HL-60 (cell line): ENCODE measurements at places on chromosomes 6 and 20.

DNA sequence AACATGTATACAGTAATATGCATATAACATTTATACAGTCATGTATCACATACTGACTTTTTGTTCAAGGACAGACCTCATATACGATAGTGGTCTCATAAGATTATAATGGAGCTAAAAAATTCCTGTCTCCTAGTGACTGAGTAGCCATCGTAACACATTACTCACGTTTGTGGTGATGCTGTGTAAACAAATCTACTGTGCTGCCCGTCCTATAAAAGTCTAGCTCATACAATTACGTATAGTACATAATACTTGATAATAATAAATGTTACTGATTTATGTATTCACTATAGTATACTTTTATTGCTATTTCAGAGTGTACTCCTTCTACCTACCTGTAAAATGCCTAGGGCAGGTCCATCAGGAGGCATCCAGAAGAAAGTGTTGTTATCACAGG, 17.4 kb downstream of the SERAC1 start:
- DNase-seq = no peak

GRCh38 chr6:76774781-76775384, 688.4 kb downstream of the HTR1B start:
- DNase-seq = no peak

DNA sequence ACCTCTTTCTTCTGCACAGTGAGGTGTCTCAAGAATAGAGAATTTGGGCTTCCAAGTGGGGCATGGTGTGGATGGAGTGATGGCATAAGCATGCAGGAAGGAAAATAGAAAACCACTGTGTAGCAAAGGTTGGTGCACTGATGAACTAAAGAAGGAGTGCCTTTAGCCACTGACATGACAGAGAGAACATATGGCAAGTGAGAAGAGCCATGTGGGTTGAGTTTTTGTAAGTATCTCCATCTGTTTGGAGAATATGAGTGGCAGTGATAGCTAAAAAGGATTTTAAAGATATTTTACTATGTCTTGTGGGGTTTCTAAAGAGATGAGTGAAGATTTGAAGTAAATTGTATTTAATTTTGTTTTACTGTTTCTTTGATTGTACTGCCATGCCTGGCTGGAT, 160.5 kb upstream of the GRIK2 start:
- DNase-seq = no peak

DNA sequence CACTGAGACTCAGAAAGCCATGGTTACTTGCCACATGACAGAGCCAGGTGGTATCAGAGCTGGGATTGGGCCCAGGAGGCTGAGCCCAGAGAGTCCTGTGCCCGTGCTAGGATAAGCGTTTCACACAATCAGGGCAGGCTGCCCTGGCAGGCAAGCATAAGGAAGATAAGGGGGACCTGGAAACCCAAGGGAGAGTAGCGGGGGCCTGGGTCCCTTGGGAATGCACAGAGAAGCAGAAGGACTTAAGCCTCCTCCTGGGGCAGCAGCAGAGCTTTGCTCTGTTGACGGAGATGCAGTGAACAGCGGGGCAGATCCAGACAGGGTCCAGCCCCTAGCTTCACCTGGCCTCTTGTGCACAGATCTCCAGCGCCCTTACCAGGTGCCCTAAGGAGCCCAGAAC, 8.7 kb downstream of the TRIB3 start:
- DNase-seq = no peak

- DNase-seq = no peak
These were observed 159.9 kb upstream of the PCSK2 start for GRCh38 chr20:17066902-17067301.

- no peak for DNase-seq
These were observed 47.4 kb downstream of the RBM38 start for GRCh38 chr20:57438552-57438951.

DNA sequence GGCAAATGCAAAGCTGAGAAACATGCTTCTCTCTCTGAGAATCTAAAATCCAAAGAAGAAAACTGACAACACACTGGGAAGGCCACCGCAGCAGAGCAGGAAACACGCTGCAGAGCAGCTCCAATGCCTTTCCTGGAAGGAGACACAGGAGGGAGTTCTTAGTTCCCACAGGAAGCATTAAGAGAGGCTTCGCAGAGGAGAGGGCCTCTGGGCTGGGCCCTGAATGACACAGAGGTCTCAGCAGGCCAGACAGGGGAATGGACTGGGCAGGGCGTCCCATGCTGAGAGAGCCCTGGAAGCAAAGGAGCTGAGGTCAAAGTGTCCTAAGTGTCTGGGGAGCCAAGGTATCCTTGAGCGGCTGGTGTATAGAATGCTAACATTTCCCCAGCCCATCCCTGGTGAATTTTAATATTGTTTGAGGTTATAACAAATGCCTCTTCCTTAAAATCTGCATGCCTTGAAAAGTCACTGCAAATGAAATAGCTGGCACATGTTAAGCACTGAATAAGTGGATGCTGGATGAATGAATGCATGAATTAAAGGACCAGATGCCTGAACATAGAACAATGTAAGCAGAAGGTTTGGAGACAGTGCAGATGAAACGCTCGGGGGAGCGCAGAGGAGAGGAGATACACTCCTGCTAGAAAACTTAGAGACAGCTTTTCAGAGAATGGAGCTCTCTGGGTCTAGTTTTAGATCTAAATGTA, 110.0 kb upstream of the SYNDIG1 start:
- no peak for DNase-seq

GRCh38 chr6:142002825-142003405, 129.8 kb upstream of the GJE1 start:
- DNase-seq = no peak

DNA sequence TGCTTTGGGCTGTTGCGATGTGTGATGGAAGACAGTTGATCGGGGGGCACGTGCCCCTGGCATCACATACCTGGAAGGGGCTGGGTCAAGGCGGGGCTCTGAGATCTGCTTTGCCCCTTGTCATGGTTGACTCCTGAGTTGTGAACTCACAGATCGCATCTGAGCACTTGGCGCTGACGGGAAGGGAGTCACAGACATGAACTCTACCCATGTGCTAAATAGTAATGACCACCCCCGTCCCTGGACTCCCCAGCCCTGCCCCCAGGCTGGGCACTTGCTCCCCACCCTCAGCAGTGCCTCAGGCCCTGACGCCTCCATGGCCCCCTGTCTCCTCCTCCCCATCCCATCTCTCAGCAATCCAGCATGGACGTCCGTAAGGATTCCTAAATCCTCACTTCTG, 107.0 kb downstream of the SYNDIG1 start:
- no peak for DNase-seq

- DNase-seq = no peak
These were observed 101.5 kb upstream of the MARCKS start for GRCh38 chr6:113755449-113756289.

DNA sequence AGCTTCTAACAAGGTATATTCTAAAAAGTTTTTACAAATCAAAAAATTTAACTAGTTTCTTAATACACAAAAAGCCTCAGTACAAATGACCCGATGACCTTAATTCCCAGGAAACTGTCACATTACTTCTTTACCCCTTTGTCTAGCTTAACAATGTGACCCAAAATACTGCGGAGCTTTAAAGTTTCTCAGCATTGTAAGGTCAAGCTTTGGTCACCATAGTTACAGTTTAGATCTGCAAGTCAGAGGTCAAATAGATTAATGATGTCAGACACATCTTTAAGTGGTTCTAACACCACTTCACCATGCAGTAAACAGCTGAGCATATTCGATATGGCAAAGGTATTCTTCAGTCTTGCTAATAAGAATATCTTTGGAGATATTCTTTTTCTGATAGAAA, 36.8 kb upstream of the FLRT3 start:
- DNase-seq = no peak

- DNase-seq = peak; percentile 31
These were observed 534 bp downstream of the NANP start for GRCh38 chr20:25623225-25623735.
